Naive thymus-derived CD4-positive, alpha-beta T cell (primary cell): ENCODE measurements at places on chromosomes 5 and 9. TPM values are rescaled to one million over a fixed set of nuclear protein-coding genes. Genes with fewer than 3 reads are reported as not detected.

GRCh38 chr9:37978983-37979382, 75.1 kb upstream of the SLC25A51 start:
- no peak for DNase-seq

Gene ROR2
- total RNA-seq, result not detected

- DNase-seq, result peak; percentile 22
Observed at GRCh38 chr5:56314529-56314928, 81.4 kb upstream of the ANKRD55 start.

DNA sequence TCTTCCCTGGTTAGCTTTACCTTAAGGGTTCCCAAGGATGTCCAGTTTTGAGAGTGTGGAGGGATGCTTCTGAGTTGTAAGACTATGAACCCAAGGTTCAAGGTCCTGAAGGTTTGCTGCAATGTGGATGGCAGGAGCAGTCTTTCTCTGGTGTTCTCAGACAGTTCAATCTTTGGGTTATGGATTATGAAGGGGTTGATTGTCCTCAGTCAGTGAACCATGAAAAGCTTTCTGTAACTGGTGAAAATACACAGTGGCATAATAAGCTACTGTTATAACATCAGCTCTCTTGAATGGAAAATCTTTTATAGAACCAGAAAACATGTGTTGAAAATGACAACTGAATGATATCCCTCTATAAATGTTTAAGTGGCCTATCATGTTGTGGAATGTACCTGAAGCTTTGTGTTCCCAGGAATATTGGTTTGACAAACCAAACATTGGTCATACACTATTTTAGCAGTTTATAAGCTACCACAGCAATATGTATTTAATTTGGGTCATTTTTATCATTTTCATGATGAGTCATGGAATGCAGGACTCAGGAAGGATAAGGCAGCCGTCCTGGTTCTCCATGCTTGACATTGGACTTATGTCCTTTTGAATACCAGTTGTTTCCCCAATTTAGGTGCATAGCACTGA, 1041.8 kb upstream of the ARRDC3 start:
- no peak for DNase-seq

GRCh38 chr5:150297236-150297890, 5.3 kb downstream of the ARSI start:
- DNase-seq, result no peak

Gene SLC34A3
- total RNA-seq, result not detected

Gene DNAJB5
- 2.0 TPM for total RNA-seq
